Testis (tissue), 5 donors: ENCODE measurements at places on chromosomes 6 and 20. TPM values are rescaled to one million over a fixed set of nuclear protein-coding genes. Genes with fewer than 3 reads are reported as not detected.

GRCh38 chr6:130012728-130013127 lies 5.7 kb upstream of the L3MBTL3 start:
- H3K36me3 ChIP-seq, result no peaks in the 10 kb centered on the region
- no peak overlapping the region for H3K4me3 ChIP-seq

DNA sequence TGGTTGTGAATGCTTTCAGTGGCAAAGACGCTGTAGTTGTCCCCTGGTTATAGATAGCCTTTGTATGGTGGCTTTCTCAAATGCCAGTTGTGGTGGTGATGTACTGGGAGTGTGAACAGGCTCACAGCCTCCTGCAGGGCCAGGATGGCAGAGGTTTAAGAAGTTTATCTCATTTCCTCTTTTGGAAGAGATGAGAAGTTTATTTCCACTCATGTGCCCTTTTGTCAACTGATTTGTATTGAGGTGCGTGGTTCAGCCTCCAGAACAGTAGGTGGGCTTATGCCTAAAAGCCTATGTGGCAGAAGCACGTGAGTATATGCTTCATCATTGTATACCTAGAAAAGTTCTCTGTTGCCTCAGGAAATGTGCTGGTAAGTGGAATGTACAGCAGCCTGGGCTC lies 13.7 kb upstream of the ZFP57 start:
- H3K36me3 ChIP-seq, result no peaks in the 10 kb centered on the region
- no peaks in the 10 kb centered on the region for H3K27me3 ChIP-seq
- no peaks in the 10 kb centered on the region for H3K4me1 ChIP-seq
- no peak overlapping the region for H3K27ac ChIP-seq
- DNase-seq, result no peak

- no peak overlapping the region for H3K27ac ChIP-seq
- no peak overlapping the region for H3K4me3 ChIP-seq
- H3K4me1 ChIP-seq, result peaks cover 25% of the 10 kb centered on the region
- no peak for DNase-seq
- no peaks in the 10 kb centered on the region for H3K36me3 ChIP-seq
- H3K27me3 ChIP-seq, result no peaks in the 10 kb centered on the region
Observed at GRCh38 chr6:166951670-166952060, 4.7 kb downstream of the RNASET2 start.

DNA sequence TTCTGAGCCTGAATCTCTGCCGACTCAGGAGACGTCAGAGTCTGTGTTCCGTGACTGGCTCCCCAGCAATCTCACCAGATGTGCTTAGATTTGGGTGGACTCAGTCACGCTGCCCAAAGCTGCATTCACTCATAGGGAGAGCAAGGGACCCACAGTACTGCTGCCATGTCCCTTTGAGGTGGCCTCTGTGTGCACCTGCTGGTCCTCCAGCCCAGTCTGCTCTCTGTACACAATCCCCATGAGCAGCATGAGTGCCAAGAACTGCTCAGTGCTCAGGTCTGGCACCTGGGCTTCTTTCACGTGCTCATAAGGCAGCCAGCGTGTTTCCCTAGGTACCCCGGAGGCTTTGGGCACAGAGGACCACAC lies 44.2 kb upstream of the TIAM2 start:
- no peak overlapping the region for H3K4me3 ChIP-seq
- DNase-seq, result no peak
- H3K4me1 ChIP-seq, result no peaks in the 10 kb centered on the region
- H3K27me3 ChIP-seq, result no peaks in the 10 kb centered on the region
- no peak overlapping the region for H3K27ac ChIP-seq

- no peaks in the 10 kb centered on the region for H3K36me3 ChIP-seq
- H3K27me3 ChIP-seq, result no peaks in the 10 kb centered on the region
- DNase-seq, result no peak
- H3K4me1 ChIP-seq, result no peaks in the 10 kb centered on the region
- no peak overlapping the region for H3K4me3 ChIP-seq
Observed at GRCh38 chr6:113353392-113353791, 503.8 kb upstream of the MARCKS start.

DNA sequence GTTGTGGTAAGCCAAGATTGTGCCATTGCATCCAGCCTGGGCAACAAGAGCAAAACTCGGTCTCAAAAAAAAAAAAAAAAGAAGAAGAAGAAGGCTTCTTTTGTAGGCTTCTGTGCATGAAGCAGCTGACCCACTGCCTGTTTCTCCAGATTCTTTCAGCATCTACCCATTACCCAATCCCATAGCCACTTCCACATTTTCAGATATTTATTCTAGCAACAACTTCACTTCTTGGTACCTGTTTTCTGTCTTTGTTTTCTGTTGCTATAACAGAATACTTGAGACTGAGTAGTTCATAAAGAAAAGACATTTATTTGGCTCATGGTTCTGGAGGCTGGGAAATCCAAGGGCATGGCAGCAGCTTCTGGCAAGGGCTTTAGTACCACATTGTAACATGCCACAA lies 95.3 kb upstream of the SGK1 start:
- DNase-seq, result no peak
- H3K4me1 ChIP-seq, result no peaks in the 10 kb centered on the region
- H3K4me3 ChIP-seq, result no peak overlapping the region
- no peaks in the 10 kb centered on the region for H3K27me3 ChIP-seq
- H3K27ac ChIP-seq, result no peak overlapping the region

DNA sequence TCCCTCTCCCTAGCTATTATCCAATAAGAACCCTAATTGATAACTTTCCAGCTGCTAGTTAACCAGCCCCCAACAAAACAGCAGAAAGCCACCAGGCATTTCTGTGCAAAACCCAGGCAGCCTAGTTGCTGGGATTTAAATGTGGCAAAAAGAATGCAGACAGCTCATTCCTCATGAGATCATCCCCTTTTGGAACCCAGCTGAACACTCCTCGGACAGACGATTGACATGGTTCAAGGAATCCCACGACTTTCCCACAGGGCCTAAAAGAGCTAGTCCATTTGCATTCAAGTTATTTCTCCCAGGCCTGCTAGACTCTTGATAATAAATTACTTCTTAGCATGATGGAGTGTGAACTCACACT lies 24.0 kb downstream of the JAG1 start:
- no peak overlapping the region for H3K27ac ChIP-seq
- H3K4me3 ChIP-seq, result no peak overlapping the region
- no peaks in the 10 kb centered on the region for H3K27me3 ChIP-seq
- peaks cover 31% of the 10 kb centered on the region for H3K4me1 ChIP-seq

GRCh38 chr6:158780988-158781691 lies 38.0 kb downstream of the EZR start:
- H3K4me3 ChIP-seq, result no peak overlapping the region
- no peaks in the 10 kb centered on the region for H3K27me3 ChIP-seq
- H3K4me1 ChIP-seq, result no peaks in the 10 kb centered on the region

- no peak overlapping the region for H3K27ac ChIP-seq
- H3K4me1 ChIP-seq, result peaks cover 5% of the 10 kb centered on the region
- H3K4me3 ChIP-seq, result no peak overlapping the region
- DNase-seq, result no peak
Observed at GRCh38 chr6:93567164-93567563, 147.8 kb upstream of the EPHA7 start.

GRCh38 chr6:54291146-54291545 lies 17.1 kb upstream of the TINAG start:
- DNase-seq, result no peak
- H3K36me3 ChIP-seq, result no peaks in the 10 kb centered on the region
- no peak overlapping the region for H3K4me3 ChIP-seq
- no peaks in the 10 kb centered on the region for H3K27me3 ChIP-seq
- H3K4me1 ChIP-seq, result no peaks in the 10 kb centered on the region

The PHACTR3 gene
- total RNA-seq, result 1.2 TPM

The KCNQ5 gene
- total RNA-seq, result 1.1 TPM
